ENCODE measurements at places on chromosomes 3 and 15.
A peak's percentile ranks its signal among the peaks of the same experiment; 100 is the strongest.

GRCh38 chr3:98778852-98779413 is 15.8 kb downstream of the ST3GAL6 start:
- DNase-seq: peak; percentile 70

DNA sequence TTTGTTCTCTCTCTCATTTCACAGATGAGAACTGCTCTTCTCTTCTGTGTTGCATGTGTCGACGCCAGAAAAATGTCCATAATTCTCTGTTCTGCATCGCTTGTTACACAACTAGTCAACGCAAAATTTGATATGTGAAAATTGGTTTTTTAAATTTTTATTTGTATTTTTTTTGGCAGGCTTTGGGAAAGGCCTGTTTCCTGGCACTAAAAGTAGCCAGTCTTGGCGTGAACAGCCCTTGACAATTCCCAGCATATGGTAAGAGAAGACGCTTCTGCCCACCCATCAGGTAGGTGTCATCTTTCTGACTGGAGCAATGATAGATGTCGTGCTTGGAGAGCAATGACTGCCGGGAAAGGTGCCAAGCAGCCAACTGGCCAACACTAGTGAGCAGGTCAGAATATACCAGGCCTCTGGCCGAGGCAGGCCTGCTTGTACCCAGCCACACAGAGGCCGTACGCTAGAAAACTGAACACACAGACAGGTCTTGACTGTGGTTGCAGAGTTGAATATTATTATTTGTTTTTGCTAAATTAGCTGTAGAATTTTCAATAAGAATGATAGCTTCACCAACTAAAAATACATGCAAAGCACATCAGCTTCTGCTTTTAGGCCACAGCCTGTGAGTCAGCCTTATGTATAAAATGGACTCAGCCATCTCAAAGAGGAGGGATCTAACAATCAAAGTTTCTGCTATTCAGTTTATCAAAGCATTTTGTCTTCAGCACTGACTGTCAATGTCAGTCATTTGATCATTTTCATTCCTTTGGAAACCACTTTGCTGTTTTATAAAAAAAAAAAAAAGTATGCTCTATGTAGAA is 837.5 kb downstream of the MCTP2 start:
- peak; percentile 9 for DNase-seq

GRCh38 chr3:32492684-32493436 is 9.8 kb downstream of the CMTM6 start:
- DNase-seq: peak; percentile 38

- DNase-seq: no peak
Observed at GRCh38 chr3:46484388-46484787, 13.4 kb upstream of the RTP3 start.

- DNase-seq: peak; percentile 7
Observed at GRCh38 chr15:100809151-100809550, 70.5 kb upstream of the ALDH1A3 start.
